Progenitor cell of endocrine pancreas (in vitro differentiated cells): ENCODE measurements at places on chromosomes 4 and X. TPM values are rescaled to one million over a fixed set of nuclear protein-coding genes. Genes with fewer than 3 reads are reported as not detected.

The LRCH2 gene
- total RNA-seq: 14.4 and 16.9 TPM in 2 replicates

DNA sequence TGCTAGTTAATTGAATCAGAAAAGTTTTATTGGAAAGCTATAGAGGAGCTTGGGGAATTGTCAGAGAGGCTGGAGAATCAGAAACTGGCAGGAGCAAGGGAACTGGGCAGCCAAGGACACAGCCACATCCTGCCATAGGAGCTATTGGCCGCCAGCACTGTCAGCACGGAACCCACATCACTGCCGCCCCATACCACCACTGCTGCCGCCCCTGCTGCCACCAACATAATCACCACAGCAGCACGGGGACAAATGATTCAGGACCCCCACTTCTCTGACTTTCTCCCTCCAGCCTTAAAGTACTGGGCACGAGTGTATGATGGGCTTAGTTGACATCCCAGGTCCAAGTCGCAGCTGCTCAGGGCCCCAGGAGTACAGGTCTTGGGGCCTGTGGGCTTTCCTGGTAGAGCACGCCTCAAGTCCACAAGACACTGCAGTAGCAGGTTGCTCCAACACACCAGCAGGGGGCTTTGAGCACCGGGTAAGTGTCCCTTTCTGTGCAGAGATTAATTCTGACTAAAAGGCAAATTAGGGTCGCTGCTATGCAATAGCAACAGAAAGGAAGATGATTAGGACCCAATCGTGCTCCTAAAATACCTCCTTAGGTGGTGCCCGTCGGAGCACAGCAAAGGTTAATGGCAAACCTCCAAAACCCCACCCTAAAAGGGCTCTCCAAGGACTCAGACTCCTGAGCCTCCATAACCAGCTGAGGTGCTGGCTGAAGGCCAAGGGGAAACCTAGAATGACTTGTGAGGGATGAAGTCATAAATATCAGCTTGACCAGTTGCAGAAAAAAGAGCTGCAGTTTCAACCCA, 6.9 kb downstream of the PJA1 start:
- no peak for DNase-seq

The SSX4 gene
- not detected in 2 replicates for total RNA-seq

GRCh38 chrX:138709886-138710791, 1.4 kb downstream of the FGF13 start:
- DNase-seq: peak; percentile 9

DNA sequence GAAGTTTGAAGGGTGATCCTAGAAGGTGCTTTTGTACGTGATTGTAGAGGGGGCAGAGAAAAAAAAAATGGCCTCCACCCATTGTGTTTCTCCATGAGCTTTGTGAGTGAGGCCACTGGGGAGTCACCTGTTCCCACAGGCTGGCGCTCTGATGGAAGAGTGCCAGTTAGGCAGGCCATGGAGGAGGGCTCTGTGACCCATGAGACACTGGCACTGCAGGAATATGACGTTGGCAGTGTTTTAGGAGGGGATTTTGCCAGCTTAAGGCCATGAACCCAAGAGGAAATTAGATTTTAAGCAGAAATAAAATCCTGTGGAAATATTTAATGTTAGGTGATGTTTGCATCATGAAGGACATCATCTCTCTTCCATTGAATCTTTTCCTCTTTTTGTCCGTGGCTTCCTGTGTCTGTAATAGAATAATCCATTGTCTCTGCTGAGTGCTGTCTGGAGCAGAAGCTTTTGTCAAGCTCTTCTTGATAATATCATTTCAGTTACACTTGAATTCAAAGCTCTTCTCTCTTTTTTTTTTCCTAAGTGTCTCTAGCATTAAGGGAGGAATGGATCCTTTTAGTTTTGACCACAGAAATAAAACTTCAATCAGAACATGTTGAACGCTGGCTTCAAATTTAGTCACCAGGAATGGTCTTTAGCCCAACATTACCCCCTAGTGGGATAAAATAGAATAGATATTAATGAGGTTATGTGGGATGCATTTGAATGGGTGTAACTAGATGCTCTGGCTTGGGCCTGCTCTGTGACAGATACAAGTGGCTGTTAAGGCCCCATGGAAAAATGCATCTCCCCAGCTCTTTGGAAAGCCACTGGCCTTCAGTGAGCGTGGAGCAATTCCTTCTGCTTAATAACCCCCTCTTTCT, 41.0 kb upstream of the UCP1 start:
- no peak for DNase-seq

The VCX2 gene
- not detected in 2 replicates for total RNA-seq

- no peak for DNase-seq
These were observed 35.1 kb downstream of the CYTL1 start for GRCh38 chr4:4984186-4984585.

DNA sequence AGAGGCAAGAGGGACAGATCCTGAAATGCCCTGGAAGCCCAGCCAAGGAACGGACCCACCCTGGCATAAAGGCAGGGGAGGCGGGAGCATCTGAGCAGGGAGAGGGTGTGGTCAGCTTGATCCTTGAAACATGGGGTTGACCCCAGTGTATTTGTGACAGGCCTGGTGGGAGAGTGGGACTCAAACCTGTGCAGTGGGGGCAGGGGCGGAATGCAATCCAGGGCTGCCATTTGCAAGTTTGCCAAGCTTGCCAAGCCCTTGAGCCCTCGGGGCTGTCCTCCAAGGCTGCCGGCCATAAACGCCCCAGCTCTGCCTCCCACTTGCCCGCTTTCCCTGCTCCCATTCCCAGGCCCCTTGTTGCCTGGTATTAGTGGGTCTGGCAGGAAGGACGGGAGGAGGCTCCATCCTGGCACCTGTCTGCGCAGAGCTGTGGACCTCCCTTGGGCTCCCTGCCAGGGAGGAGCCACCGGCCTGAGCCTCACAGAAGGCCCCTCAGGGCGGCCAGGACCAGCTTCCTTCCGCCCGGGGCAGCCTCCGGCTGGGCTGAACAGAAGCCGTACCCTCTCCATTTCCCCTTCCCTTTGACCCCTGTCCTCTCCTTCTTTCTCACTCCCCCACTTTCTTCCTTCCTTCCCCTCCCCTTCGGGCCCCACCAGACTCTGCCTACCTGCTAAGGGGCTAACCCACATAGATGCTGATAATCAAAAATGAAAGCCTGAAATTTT, 661 bp downstream of the S100P start:
- DNase-seq: no peak

DNA sequence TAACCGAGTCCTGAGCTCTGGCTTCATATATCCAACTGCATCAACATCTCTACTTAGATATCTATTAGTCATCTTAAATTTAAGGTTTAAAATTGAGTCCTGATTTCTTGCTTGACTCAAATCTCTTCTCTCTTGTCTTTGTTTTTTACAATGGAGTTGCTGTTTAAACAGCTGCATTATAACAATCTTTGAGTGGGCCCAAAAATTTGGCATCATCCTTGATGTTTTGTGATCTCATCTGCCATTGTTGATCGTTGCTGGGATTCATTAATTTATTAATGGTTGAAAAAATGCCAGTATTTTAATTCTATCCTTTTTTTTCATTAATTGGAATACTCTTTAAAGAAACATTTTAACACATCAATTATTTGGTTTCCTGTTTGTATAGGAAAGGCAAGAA, 82.2 kb downstream of the STIM2 start:
- no peak for DNase-seq

DNA sequence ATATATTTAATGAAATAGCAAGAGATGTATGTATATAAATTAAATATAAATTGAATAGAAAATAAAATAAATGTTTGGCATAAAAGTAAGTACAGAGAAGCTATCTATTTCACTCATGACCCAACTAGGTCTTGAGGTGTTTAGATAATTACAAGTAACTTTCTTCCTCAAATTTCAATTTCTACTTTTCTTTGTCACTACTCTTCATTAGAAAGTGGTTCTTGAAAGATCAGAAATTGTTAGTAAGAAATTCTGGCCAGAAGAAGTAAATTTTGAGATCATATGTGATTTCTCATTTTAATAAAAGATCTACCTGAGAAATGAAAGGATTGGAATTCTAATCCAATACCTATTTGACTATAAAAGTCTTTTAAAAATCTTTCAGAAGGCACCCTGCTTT, 126.9 kb downstream of the BTC start:
- DNase-seq: no peak

DNA sequence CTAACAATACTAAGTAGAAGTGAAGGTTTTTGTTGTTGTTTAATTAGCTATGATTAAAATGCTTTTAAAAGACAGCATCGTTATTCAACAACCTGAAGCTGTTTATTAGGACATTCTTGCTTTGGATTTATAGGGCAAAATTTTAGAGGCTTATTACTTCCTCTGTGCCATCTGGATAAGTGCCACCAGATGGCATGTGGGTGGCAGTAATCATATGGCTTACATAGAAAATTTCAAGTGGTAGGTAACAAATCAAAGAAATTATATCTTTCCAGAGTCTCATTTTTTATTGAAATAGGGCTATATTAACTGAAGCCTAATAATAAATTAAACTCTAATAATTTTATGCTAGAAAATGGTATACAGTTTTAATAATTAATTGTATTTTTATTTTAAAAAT, 83.3 kb upstream of the HTR2C start:
- DNase-seq: no peak

The SRPX2 gene
- 0.24 and 0.38 TPM in 2 replicates for total RNA-seq

- no peak for DNase-seq
These were observed 26.5 kb downstream of the BOD1L1 start for GRCh38 chr4:13601048-13601447.

DNA sequence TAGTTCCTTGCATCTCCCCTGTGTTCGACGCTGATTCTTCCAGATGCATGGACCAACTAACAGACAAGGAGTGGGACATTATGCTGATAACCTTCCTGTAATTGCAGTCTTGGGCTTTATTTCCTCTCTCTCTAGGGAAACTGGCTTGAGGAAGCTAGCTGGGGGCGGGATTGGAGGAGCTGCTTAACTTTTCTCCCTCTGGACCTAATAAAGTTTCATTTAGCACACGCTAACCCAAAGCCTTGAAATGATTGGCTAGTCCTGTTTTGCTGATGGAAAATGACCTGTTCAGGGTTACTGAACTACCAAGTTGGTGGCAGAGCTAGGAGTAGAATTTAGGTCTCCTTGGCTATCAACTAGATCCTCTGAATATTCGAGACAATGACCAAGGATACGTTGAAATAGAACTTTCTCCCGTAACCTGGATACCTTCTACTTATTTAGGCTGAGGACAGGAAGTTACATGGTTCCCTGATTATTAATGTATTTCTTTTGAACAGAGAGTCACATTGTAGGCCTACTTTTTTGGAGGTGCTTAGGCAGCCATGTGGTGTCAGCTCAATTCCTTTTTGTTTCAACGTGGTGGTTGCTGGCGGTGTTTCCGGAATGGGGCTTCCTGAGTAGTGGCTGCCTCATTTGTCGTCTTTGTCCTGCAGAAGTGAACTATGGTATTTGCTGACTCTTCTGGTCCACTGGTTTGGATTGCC, 2.0 kb downstream of the PGK1 start:
- no peak for DNase-seq

The CLDN34 gene
- 0.38 and 0.42 TPM in 2 replicates for total RNA-seq

The SOD3 gene
- total RNA-seq: 5.0 and 6.2 TPM in 2 replicates

- no peak for DNase-seq
These were observed 141.6 kb downstream of the SPATA18 start for GRCh38 chr4:52192721-52193135.

DNA sequence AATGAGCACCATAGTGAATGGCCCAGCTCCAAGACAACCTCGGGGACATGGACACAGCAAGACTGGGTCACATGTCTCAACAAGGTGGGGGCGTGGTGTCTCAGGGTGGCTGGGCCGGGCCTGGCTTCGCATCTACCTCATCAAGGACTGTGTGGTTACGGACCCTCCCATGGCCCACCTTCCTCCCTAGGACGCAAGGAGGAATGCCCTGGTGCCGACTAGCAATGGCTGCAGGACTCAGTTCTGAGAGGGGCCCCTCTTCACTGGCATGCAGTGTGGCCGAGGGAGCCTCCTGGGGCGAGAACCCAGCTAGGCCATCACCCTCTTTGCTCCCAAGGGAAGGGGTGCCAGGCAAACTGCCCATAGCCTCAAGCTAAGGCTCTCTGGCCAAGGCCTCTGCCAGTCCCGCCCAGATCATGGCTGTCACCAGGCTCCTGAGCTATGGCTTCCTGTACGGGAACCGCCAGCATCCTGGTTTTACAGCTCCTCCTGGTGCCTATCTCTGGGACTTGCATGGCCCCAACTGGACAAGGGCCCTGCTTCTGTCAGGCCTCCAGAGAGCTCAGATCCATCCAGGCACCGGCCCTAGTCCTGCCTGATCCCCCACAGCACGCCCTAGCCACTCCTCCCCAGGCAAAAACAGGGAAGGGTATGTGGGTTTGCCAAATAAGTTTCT, 218.0 kb upstream of the AGTR2 start:
- no peak for DNase-seq

The SLIT2 gene
- total RNA-seq: 11.6 and 13.1 TPM in 2 replicates
